Activated CD4-positive, CD25-positive, alpha-beta regulatory T cell treated with anti-CD3 and anti-CD28 coated beads, Interleukin-2, amount 50 U/mL, for 72 hours (primary cell): ENCODE measurements at places on chromosomes 16 and 17.

- no peak for DNase-seq
Measured at GRCh38 chr16:84836234-84836647, 16.5 kb downstream of the CRISPLD2 start.

- DNase-seq = peak; percentile 88
Measured at GRCh38 chr17:47720754-47721533, 12.1 kb upstream of the TBX21 start.

DNA sequence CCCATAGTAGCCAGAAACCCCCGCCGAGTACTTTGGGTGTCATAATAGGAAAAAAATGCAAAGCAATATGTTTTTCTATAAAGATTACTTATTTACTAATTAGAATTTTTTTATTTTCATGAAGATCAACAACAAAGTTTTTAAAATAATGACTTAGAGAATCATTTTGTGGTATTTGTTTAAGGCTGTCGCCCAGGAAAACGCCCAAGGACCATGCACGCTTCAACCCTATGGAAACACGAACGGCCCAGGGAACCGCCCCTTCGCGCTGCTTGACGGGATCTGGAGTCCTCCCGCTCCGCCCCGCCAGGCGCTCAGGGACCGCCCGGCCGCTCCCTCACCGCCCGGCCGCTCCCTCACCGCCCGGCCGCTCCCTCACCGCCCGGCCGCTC, 408 bp upstream of the KPNA2 start:
- peak; percentile 89 for DNase-seq

GRCh38 chr17:39627712-39628516, 1.2 kb downstream of the PPP1R1B start:
- DNase-seq = no peak

GRCh38 chr17:50096092-50096491, 941 bp downstream of the PDK2 start:
- DNase-seq = no peak

GRCh38 chr16:79618692-79619050, 18.1 kb upstream of the MAF start:
- peak; percentile 47 for DNase-seq

DNA sequence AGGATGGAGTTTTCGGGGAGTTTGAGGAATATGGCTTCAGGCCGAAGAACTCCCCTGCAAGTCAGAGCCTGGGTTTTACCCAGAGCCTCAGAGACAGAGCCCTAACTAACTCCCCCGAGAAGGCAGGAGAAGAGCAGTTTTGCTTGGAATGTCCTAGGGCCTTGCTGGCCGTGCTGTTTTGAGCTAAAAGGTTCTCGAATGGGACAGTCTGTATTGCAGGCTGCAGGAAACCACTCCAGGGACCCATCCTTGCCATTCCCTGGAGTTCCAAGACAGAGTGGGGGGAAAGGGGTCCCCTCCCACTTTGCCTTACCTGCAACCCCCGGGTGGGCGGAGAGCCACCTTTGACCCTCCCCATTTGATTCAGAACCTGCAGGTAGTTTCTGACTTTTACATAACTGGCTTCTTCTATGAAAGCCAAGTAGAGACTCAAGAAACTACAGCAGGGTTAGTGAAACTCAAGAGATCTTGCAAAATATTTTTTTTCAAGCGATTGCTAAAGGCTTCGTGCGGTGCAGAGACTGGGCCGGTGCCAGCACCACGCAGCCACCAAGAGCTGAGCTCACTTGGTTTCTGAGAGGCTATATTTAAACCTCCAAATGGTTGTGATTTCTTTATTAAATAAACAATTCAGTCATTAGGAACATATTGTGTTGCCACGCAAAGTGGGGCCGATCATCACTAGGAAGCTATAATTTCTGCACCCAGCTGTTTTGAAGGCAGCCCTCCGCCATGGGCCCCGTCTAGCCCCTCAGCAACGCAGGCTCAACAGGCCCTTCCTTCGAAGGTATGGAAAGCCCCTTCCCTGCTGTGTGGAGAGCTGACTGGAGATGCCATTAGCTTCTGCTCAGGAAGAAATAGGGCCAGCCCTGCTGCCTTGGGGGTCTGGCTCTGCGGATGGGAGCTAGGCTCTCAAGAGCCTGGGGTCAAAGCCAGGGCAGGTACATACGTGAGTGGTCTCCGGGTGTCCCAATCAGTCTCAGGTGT, 223.0 kb downstream of the NTN1 start:
- DNase-seq = no peak

GRCh38 chr16:66554021-66554420, 1.6 kb downstream of the CKLF start:
- DNase-seq = no peak

DNA sequence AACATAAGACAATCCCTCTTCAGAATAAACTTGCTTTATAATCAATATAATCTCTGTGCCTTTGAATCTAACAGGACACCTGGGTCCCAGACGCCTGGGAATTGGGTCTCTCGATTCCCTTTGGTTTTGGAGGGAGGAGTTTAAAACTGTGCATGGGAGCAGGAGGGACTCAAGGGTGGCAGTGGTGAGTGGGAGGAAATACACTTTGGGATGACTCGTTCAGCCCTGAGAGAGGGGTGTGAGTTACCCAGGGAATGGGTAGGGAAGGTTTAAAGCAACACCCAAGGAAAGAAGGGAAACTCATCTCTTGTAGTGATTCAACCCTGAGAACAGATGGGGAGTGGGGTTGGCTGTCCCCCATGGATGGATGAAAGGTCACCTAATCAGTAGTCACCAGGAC, 1.6 kb downstream of the RANGRF start:
- no peak for DNase-seq
